ENCODE measurements at places on chromosomes 16 and 17.
A peak's percentile ranks its signal among the peaks of the same experiment; 100 is the strongest.

- no peak for DNase-seq
Measured at GRCh38 chr17:82587234-82588086, 60.8 kb downstream of the WDR45B start.

DNA sequence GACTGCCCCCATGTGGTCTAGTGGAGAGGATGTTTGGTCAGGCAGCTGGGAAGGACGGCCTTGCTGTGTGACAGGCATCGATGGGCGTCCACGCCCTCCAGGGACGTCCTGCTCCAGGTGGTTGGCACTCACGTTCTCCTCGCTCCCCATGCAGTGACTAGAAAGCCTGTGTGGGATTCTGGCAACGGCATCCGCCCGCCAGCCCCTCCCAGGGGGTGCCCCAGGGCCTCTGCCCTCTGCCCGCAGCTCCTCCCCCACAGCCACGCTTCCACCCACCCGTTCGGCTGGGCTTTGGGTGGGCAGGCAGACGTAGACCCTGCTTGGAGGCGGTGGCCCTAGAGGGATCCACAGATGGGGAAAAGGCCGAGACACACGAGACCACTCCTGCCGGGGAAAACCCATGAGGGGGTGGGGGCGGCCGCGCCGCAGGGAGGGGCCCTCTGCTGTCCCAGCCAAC is 4.7 kb upstream of the IL17C start:
- no peak for DNase-seq

DNA sequence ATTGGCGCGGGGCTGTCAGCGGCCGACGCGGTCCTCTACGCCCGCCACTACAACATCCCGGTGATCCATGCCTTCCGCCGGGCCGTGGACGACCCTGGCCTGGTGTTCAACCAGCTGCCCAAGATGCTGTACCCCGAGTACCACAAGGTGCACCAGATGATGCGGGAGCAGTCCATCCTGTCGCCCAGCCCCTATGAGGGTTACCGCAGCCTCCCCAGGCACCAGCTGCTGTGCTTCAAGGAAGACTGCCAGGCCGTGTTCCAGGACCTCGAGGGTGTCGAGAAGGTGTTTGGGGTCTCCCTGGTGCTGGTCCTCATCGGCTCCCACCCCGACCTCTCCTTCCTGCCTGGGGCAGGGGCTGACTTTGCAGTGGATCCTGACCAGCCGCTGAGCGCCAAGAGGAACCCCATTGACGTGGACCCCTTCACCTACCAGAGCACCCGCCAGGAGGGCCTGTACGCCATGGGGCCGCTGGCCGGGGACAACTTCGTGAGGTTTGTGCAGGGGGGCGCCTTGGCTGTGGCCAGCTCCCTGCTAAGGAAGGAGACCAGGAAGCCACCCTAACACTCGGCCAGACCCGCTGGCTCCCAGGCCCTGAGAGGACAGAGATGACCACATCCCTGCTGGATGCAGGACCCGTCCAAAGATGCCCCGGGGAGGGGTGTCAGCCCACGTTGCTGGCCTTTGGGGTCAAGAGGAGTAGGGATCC is 2.4 kb upstream of the NECAB2 start:
- DNase-seq, result no peak

DNA sequence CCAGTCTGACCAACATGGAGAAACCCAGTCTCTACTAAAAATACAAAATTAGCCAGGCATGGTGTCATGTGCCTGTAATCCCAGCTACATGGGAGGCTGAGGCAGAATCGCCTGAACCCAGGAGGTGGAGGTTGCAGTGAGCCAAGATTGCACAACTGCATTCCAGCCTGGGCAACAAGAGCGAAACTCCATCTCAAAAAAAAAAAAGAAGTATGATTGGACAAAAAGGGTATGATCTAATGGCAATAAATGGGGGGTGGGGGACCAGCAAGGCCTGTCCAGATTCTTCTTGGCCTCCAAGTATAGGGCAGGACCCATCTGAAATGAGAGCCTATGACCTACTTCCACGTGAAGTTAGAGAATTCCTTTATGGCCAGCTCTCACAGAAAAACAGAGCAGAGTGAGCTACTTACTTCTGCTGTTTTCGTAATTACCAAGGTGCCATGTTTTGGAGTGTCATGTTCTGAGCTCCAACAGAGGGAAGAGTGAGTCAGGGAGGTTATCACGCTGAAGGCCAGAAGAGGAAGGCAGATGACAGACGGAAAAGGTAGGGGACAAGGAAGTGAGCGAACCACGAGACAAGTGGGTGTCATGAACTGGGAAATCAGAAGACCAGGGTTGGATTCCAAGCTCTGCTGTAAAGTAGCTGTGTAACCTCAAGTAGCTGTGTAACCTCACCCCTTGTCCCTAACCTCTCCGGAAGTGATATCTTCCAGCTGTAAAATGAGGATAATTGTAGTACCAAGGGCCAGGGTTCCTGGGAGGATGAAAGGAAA is 3.6 kb upstream of the ZMYND15 start:
- no peak for DNase-seq

DNA sequence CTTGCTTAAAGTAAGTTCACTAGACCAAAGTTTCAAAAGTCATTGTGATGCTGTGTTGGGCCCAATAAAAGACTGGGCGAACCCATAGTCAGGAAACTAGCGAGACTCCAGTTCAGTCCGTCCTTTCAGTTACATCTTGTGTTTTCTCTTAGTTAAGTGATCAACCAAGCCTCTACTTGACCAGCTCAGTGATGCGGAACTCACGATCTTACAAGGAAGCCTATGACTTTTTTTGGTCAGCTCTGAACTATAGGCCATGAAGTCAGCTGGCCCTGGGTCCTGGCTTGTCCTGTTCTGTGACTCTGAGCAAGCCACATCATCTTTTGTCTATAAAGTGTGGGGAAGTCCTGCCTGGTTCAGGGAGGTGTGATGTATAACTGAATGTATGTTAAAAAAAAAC is 21.7 kb upstream of the WSCD1 start:
- no peak for DNase-seq

GRCh38 chr17:41151525-41151924 is 1.9 kb upstream of the KRTAP4-5 start:
- no peak for DNase-seq

- DNase-seq, result peak; percentile 66
Measured at GRCh38 chr16:57807968-57808528, 5.8 kb upstream of the KIFC3 start.

DNA sequence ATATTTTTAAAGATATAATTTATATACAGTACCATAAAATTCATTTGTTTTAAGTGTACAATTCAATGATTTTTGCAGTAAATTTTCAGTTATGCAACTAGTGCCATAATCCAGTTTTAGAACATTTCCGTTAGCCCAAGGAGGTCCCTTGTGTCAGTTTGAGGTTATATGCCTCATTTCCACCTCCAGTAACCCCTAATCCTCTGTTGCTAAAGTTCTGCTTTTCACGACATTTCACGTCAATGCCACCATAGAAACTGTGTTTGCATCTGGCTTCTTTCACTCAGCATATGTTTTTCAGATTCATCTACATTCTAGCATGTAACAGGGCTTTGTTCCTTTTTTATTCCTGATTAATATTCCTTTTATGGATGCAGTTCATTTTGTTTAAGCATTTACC is 42.4 kb upstream of the NUDT7 start:
- DNase-seq, result no peak

DNA sequence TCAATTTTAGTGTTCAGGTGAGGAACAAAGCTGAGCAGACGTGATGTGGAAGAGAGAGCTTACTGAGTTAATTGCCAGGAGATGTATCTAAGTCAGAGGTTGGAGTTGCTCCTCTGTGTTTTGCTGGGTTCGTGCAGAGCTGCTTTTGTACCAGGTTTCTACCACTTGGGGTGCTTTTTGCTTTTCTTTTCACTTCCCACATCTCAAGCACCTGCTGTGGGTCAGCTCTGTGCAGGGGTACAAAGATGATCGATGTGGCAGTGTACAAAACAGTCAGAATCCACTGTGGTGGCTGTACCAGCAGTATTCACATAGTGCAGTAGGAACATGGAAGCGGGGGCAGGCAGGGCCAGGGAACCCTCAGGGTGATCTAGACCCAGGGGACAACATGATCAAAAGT is 14.8 kb downstream of the UNK start:
- DNase-seq, result no peak

DNA sequence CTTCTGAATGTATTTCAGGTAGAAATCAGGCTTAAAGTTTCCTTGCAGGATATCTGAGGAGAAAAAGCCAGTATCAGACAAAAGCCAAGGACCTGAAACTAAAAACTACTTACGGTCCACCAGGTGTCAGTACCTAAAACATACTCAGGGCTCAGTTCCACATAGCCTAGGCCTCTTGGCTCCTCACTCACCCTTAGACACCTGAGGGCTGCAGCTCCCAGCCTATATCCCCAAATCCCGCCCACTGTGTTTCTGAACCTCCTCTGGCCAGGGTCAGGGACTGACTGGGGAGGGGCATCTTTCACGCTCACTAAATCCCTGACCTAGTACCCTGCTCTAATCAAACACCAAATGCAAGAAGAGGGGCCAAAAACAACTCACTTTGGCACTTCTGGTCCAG is 8.8 kb upstream of the ROGDI start:
- DNase-seq, result no peak

- no peak for DNase-seq
Measured at GRCh38 chr17:28573040-28573380, 1.7 kb upstream of the PIGS start.

DNA sequence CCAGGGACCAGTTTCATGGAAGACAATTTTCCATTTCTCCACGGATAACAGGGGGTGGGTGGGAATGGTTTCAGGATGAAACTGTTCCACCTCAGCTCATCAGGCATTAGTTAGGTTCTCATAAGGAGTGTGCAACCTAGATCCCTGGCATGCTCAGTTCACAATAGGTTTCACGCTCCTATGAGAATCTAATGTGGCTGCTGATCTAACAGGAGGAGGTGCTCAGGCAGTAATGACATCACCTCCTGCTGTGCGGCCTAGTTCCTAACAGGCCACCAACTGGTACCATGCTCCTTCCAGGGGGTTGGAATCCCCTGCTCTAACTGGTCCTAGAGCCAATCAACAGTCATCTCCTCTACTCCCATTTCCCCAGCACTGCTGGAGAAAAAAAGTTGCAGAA is 19.9 kb downstream of the TEX14 start:
- no peak for DNase-seq

- DNase-seq, result no peak
Measured at GRCh38 chr16:5041600-5042133, 7.9 kb upstream of the NAGPA start.

DNA sequence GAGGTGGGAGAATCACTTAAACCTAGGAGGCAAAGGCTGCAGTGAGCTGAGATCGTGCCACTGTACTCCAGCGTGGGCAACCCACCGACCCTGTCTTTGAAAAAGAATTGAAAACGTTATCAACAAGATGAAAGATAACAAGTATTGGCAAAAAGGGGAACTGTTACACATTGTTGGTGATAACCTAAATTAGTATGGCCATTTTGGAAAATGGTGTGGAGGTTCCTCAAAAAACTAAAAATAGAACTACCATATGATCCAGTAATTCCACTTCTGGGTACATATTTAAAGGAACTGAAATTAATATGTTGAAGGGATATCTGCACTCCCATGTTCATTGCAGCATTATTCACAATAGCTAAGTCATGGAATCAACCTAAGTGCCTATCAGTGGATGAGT is 61.0 kb downstream of the ABHD15 start:
- no peak for DNase-seq

DNA sequence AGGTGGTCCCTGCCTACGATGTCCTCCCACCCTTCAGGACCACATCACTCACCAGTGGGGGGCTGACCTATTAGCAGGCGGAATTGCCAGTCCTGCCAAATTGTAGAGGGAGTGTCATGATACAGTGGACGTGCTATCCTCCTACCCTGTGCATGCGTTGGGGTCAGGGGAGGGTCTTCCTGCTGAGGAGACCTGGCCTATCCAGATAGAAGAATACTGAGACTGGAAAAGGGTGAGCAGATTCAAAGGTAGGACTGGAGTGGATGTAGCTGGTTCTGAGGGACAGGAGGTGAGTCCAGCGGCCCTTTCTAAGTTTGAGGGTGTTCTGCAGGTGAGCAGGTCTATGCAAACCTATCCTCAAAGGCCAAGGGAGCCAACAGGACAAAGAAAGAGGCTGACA is 8.0 kb downstream of the PRSS41 start:
- no peak for DNase-seq

GRCh38 chr17:28328325-28328724 is 6.9 kb downstream of the IFT20 start:
- no peak for DNase-seq

- no peak for DNase-seq
Measured at GRCh38 chr16:84449156-84450140, 55.0 kb downstream of the MEAK7 start.

DNA sequence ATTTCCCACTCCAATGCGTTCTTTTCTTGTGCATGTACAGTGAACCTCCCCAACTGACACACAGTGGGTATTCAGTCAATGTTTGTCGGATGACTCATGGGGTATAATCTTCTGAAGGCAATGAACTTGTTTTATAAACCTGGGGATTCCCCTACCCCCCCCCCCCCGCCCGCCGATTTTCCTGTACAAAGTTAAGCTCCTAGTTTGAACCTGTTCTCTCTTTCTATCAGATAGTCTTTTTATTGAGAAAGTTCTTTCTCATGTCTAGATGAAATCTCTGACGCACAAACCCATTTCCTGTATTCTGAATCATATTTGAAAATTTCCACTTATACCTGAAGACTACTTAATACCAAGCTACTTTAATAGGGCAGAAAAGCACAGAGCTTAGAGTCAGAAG is 338.3 kb downstream of the CA10 start:
- no peak for DNase-seq

DNA sequence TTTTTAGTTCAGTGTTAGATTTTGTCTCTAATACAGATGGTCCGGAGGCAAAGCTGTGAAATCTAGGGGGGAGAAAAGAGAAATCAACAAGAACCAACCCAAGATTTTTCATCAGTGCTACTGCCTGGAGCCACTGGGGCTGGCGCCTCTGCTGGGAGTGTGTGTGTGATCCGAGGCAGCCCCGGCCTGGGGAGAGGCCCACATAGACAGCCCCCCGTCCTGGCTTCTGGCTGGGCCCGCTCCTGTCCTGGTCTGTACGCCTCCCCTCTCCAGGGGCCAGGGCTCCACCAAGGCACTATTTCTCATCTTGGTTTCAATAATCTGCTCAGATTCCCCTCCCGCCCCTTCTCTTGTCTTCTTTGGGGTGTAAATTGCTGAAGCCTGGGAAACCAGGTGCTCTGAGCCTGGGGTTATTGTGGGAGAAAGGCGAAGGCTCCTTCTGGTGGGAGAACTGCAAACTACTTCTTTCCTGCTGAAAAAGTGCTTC is 7.8 kb downstream of the BAHCC1 start:
- no peak for DNase-seq

DNA sequence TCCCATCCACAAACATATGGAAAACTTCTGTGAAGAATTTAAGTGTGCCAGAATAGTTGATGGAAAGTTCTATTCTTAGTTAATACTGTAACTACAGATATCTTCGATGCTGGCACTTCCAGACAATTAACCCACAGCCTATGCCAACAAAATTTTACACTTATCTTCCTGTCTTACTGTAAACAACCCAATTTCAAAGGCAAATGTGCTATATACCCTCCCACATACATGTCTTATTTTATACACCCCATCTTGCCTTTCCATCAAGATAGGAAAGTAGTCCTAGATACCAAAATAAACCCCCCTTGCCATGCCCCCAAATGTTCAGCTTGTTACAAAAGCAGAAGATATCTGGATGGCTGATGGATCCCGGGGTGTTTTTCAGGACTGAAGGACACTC is 306.3 kb downstream of the SLC39A11 start:
- no peak for DNase-seq
